ENCODE measurements at places on chromosomes 7 and 10.

DNA sequence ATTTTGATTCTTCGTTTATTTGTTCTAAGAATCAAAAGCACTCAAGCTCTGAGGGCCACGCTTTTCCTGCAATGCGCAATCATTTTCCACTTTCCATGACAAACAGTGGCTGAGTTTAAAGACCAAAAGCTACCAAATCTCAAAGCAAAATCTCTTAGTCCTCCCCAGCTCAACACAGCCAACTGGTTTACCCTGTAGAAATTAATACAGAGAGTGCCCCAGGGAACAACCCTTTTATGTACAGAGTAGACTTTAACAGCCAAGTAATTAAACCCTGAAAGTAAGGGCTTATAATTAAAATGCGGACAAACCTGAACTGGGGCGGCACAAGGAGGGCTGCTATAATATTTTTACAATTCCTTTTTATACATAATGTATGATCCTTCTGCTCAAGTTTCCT is 53.2 kb downstream of the FAM53B start:
- DNase-seq = no peak

- no peak for DNase-seq
These were observed 406.6 kb downstream of the GLRX3 start for GRCh38 chr10:130542761-130543160.

DNA sequence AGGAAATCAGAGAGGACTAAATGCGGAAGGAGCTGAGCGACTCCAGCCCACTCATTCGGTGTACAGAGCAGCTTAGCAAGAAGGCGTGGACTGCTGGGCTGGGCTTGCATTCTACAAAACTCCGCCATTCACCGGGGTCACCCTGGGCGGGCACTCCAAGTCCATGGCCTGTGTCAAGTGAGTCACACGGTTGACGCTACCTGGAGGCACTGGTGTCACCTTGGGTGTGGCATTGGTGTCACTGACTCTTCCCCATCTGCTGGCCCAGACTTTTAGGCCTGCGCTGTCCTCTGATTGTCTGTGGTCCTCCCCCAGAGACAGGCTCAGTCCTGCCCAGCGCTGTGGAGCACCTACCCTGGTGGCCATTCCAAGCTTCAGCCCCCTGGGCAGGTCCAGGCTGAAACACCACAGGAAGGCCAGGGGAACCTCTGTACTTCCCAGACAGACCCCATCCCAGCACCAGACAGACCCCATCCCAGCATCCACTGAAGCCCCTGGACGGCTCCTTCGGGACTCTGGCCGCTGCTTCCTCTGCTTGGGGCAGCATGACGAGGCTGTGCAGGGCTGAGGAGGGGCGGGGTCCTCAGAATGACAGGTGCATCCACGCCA is 30.6 kb upstream of the CNPY1 start:
- no peak for DNase-seq

- no peak for DNase-seq
These were observed 202.7 kb downstream of the FAM107B start for GRCh38 chr10:14571866-14572507.

DNA sequence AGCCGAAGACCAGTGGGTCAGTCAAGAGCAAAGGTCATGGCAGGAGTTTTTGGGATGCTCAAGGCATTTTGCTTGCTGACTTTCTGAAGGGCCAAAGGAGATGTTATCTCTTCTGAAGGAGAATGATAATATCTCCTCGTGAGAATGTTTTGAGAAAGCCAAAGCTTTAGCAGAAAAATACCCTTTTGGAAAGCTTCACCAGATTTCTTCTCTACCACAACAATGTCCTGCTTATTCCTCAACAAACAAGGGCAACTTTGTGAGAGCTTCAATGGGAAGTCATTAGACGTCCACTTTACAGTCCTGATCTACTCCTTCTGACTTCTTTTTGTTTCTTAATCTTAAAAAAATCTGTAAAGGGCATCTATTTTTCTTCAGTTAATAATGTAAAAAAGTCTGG is 132.8 kb upstream of the DNAJB12 start:
- DNase-seq = no peak

GRCh38 chr10:60148266-60148840 is 241.3 kb downstream of the ANK3 start:
- DNase-seq = no peak

DNA sequence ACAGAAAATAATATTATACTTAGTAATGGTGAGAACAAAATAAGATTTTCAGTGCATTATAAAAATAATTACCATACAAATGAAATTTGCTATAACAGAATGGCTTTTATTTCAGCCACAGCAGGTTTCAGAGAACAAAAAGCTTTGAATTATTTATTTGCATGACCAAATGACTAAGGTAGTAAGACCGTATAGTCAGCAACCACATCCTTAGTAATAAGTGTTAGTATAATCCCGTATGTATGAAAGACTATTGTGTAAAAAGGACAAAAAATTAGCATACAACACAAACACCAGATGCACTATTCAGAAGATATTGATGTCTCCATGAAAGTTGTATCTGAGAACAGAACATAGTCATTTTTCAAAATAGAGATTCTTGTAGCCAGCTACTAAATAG is 12.2 kb downstream of the PDZD8 start:
- DNase-seq = no peak

DNA sequence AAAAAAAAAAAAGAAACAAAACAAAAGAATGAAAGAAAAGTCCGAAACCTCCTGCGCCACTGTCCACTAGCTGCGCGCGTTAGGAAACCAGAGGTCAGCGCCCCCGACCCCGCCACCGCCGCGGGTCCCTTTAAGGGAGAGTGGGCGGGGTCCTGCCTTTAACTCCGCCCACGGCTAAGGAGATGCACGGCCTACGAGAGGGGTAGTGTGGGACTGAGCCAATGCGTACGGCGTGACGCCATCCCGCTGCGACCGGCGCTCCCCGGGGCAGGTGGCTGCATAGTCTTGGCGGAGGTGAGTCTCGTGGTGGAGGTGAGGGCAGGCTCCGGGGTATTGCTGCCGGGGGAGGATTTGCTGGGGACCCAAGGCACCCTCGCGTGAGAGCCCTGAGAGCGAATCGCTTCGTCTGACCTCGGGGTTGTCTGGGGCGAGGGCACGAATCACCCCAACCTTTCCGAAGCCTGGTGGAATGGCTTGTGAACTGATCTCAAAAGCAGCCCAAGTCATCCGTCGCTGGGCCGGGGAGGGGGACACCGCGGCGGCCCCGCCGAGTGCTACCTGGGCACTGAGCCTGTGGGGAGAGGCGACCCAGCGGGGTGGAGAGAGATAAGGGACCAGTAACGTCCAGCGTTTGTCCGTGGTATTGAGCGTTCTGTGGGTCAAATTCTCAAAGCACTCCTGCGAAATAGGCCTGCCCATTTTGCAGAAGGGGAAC is at the start of gene MRPS17:
TSS of gene MRPS17 (plus strand) at position 241 of the 715 bp plus-strand sequence. CDS start 1,319 bp downstream, outside the sequence.
- DNase-seq = peak; percentile 41

DNA sequence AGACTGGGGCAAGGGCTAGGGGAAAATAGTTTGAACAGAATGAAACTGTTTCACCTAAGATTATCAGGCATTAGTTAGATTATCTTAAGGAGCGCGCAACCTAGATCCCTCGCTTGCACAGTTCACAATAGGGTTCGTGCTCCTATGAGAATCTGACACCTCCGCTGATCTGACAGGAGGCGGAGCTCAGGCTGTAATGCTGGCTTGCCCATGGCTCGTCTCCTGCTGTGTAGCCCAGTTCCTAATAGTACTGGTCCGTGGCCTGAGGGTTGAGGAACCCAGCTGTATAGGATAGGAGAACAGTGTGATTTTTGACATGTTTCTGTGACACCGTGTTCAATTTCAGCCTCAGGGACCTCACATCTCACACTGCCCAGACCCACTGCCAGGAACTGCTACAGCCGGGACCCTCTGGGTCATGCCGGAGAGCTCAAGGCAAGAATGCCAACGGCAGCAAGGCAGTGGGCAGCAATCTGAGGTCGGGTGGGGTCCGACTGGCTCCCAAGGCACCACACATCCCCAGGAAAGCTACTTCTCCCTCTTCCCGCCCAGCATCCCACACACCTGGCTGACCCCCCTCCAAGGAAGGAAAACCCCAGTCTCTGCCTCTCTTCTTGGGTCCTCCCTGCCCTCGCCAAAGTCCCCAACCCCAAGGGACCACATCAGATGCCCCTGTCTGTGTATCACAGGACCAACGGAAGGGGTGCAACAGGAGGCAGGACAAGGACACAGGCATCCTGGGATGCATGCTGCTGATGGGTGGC is 31.7 kb downstream of the CAMK2B start:
- DNase-seq = no peak

DNA sequence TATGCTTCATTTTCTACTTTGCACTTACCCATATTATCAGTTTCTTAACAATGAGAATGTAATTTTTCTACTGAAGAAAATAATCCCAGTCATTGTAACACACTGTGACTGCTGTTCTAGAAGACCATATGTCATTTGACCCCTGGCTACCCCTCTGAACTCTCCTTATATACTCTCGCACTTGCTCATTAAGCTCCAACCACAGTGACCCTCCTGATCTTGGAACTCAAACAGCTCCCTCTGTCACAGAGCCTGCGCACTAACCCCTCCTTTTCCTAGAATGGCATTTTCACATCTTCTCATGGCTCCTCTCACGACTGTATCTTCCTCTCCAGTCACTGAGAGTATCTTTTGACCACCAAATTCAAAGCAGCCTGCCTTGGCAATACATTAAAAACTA is 169.7 kb downstream of the CACNA2D1 start:
- DNase-seq = no peak

GRCh38 chr10:49091450-49092210 is 23.7 kb downstream of the VSTM4 start:
- DNase-seq = no peak

DNA sequence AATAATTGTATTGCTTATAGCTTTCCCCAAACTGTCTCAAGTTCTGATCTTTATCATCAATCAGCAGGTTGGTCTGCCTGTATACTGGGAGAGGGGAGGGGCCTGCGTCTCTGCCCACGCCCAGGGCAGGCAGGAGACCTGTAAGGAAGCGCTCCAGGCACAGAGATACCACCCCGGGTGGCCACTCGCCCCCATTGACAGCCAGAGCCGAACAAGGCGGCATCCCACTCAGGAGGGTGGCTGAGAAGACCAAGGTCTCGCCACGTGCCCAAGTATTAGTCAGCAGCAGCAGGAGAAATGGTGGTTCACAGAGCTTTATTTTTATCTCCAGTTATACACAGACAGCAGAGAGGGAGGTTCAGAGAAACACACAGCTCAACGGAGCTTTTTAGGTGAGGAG is 7.2 kb downstream of the STK32C start:
- no peak for DNase-seq

DNA sequence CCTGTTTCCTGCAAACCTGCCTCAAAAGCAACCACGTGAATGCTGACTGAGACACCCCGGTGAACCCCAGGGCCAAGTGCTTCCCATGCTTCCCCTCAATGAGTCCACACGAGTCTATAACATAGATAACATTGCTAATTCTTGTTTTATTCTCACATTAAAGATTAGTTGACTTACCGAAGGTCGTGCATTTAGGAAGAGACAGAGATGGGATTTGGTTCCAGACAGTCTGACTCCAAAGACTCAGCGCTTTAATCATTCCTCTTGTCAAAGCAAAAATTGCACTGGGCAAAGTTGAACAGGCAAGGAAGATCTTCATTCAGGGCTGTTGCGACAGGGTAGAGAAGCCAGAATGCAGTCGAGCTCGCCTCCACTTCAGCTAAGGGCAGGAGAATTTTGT is 435.6 kb upstream of the C7orf33 start:
- DNase-seq = no peak

DNA sequence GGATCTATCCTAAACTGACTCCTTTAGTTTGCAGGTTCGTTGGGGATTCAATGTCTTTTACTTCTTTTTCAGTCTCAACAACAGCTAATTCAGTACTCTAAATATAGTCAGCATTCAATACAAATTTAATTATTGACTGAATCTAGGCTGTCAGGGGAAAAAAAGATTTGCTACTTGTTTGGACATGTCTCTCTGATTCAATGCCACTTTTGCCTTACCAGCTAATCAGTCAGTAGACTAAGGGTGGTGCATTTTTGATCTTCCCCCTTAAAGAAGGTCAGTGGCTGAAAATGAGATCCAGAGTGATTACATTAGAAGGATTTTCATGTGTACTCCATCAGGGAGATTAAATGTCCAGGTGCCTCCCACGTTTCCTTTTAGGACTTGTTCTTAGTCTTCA is 145.1 kb downstream of the C1GALT1 start:
- no peak for DNase-seq

DNA sequence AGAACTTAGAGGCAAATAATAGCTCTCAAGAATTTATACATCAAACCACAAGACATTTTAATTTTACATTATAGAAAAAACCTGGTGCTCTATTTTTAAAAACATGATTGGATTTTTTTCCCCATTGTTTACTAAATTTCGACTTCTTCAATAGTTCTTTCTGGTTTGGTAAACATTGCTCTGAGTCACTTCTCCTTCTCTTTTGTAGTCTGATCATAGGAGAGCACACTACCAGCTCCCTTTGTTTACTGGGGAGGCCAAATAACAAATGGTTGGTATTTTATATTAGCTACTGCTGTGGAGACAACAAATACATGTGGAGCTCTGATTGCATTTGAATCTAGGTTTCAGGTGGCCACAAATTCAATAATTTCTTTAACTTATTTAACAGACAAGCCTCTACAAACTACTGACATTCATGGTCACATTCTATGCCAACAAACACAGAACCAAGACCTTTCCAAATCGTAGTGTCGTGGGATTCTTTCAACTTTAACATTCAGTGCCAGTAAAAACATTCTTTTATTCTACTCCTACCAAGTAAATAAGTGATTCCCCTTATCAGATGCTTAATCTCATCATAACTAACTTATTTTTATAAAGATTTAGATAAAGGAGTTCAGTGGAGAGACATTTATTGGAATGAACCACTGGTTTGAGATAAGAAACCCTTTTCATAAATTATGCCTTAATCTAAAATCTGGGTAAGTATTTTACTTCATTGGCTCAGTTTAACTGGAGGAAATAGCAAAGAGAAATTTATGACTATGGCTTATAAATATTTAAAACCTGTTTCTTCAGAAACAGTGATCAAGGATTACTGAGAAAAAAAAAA is 17.7 kb upstream of the FXYD4 start:
- no peak for DNase-seq

DNA sequence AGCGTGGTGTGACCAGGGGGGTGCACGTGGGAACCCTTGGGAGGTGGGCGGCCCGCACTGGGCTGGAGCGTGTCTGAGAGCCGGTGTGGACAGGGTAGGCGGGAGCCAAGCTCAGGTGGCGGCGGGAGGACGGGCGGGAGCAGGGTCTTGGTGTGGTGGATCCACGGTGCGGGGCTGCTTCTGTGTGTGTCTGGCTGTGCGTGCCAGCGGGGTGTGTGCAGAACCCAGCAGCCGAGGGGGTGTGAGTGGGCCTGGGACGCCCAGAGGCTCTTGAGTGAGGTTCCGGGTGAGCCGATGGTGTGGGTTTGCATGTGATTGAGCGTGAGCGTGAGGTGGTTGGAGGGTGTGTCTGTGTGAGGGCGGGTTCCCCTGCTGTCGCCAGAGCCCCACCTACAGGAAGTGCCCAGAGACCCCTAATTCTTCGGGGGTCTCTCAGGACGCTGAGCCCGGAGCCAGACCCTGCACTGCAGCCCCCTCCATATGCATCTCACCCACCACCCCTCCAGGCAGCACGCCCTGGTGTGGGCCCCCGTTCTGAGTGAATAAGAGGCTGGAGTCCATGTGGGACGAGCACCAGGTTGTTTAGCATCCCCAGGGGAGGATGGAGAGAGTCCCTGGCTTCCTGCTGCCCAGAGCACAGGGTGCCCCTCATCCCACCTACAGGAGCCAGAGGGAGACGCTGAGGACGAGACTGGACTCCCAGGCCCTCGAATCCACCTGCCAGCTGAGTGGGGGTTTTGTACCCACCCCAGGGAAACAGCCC is 78.2 kb downstream of the ELFN1 start:
- no peak for DNase-seq

Measured in cerebellar nuclear complex (tissue), 1 donor.